ENCODE measurements at places on chromosomes 4 and X.

DNA sequence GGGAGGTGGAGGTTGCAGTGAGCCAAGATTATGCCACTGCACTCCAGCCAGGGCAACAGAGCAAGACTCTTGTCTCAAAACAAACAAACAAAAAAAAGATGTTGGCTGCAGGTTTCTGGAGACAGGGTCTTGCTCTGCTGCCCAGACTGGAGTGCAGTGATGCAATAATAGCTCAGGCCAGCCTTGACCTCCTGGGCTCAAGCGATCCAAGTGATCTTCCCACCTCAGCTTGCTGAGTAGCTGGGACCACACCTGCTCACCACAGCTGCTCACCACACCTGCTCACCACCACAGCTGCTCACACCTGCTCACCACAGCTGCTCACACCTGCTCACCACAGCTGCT is 29.9 kb upstream of the CPLX1 start:
- no peak for DNase-seq

DNA sequence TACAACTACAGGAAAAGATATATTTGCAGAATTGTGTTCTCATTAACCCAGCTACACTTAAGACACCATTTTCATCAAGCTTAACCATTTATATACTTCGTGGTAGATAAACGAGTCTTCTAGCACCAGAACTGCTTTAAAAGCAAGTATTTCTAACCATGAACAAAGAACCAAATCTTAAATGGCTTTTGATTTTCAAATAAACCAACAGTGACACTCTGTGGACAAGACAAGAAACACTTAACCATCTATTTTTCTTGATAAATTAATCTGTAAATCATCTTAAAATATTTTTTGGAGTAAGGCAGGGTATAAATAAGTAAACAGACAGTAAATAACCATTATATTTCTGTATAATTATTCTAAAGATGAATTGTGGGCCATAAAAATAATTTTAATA is 10.2 kb downstream of the BEND2 start:
- DNase-seq = no peak

GRCh38 chr4:152666946-152667345 is 12.9 kb downstream of the TMEM154 start:
- no peak for DNase-seq

DNA sequence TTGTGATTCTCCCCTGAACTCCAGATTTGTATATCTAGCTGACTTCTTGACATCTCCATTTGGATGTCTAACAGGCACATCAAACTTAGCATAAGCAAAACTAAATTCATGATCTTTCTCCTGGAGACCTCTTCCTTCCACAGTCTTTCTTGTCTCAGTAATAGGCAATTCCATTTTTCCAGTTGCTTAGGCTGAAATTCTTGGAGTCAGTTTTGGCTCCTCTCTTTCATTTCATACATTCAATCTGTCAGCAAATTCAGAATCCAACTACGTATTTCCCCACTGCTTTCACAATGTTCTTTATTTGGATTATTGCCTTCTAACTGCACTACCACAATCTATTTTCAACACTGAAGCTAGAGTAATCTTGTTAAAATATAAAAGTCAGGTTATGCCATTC is 219.9 kb upstream of the GLRA2 start:
- DNase-seq = no peak

GRCh38 chrX:154595559-154596249 is 10.8 kb downstream of the CTAG1A start:
- DNase-seq = no peak

- DNase-seq = no peak
Measured at GRCh38 chr4:38290366-38290765, 330.2 kb downstream of the PTTG2 start.

- DNase-seq = peak; percentile 42
Measured at GRCh38 chr4:5957076-5957475, 61.2 kb downstream of the C4orf50 start.

DNA sequence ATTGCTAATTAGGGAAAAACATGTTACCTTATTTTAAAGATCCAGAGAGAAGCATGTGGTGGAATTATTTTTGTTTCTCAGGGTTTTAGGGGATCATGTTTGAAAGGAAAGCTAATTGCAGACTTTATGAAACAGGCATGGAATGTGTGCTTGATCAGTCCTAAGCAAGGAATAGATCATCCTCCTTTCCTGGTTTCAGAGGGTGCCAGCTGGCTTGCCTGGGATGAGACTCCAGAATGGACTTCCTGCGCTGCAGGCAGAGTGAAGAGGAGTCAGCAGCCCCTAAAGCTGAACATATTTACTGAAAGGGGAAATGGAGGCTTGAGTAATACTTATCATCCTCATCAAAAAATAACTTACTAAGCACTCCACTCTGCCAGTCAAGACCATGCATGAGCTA is 13.3 kb downstream of the FGF5 start:
- no peak for DNase-seq

DNA sequence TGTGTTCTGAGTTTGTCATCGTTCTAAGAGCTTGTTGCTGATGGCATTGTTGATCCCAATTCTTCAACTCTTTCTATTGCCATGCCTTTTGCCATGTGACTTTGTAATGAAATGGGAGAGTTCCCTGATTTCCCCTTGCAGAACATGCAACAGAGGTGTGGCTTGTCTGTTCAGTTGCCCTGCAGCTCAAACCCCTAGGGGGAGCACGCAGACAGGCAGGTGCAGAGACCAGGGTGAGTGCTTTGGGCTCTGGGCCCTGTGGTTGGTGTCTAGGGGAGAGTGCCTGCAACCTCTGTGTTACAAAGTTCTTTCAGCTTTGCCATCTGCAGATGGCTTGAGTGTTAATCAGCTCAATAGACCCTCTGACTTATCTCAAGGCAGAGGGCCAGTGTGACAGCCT is 332.7 kb downstream of the MID1IP1 start:
- DNase-seq = no peak

DNA sequence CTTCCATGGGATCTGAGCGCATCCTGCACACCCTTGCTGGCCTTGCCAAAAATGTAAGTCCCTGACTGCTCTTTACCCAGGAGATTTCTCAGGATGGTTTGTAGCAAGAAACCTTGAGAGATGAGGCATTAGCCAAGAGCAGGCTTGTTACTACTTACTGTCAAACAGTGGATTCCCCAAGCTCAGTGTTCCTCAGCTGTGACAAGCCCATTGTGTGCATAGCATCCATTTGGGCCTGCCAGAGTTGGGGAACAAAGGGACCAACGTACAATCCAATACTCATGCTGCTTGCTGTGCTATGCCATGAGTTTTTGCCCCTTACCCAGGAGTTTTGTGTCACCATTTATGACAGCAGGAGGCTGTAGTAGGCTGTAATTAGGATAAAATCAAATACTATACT is 267.6 kb downstream of the TENM3 start:
- no peak for DNase-seq

DNA sequence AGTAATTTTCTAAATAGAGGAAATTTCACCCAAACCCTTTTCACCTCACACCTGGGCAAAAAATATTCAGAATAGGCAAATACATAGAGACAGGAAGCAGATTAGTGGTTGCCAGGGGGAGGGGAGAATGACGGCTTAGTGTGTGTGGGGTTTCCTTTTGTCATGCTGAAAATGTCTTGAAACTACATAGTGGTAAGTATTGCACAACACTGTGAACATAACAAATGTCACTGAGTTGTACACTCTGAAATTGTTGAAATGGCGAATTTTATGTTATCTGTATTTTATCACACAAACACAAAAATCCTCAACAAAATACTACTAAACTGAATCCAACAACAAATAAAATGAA is 60.7 kb upstream of the PLAC1 start:
- DNase-seq = no peak

DNA sequence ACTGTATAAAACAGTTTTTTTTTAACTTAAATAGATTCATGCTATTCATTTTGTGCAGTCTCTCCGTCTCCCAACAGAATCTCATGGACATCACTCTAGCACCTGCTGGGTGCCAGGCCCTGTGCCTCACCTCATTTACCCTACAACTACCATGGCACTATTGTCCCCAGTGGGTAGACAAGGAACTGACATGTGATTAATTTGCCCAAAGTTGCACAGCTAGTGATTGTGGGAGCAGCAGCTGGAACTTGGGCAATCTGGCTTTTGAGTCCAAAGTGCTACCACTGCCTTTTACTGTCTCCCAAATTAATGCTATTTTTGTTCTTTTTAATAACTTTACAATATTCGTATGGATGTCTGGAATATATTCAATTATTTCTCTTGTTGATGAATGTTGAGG is 11.2 kb upstream of the PGRMC2 start:
- DNase-seq = no peak

DNA sequence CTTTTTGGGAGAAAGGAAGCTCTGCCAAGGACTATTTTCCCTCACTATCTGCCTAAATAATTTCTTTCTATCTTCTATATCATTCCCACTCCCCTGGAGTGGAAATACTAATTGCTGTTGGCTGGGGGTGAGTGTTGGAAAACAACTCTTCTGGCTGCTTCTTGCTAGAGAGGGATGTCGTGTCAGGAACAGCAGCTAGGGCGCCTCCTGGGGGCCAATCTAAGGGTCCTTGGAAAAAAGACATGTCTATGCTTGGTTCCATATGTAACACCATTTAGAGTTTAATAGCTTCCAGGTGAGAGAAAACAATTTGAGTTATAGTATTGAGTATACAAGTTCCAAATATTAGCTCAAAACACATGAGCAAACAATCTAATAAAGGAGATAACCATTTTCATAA is 111.3 kb downstream of the MAGEE1 start:
- no peak for DNase-seq

DNA sequence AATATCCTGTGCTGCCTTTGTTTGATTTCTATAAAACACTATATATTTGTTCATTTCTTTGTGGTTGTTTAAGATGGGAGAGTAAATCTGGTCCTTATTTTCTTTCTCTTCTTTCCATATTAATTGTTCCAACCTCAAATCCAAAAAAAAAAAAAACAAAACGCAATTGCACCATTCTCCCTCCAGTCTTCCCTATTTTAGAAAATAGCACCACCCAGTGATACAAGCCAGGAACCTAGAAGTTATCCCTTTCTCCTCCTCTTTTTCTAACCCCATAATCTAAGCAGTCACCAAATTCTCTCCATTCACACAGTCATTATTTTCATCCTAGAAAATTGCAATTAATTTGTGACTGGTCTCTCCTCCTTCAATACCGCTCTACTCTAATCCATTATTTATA is 107.8 kb downstream of the GABRA3 start:
- no peak for DNase-seq

DNA sequence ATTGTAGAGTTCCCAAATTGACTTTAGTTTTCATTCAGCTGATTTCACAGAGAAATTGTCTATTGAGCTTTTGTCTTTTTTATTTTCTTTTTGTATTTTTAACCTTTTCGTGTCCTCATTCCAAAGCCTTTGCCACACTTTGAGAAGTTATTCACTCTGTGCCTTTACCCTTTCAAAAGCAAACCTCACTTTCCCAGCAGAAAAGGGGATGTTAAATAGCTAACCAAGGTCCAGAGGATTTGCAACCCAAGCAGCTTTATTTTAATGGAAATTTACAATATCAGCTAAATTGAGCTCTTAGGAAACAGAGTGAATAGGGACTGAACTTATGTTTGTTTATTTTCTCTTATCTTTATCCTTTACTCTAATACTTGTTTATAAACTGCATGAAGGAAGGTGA is 428.8 kb downstream of the PCDH7 start:
- no peak for DNase-seq

- no peak for DNase-seq
Measured at GRCh38 chr4:96775501-96775900, 935.6 kb downstream of the PDHA2 start.

DNA sequence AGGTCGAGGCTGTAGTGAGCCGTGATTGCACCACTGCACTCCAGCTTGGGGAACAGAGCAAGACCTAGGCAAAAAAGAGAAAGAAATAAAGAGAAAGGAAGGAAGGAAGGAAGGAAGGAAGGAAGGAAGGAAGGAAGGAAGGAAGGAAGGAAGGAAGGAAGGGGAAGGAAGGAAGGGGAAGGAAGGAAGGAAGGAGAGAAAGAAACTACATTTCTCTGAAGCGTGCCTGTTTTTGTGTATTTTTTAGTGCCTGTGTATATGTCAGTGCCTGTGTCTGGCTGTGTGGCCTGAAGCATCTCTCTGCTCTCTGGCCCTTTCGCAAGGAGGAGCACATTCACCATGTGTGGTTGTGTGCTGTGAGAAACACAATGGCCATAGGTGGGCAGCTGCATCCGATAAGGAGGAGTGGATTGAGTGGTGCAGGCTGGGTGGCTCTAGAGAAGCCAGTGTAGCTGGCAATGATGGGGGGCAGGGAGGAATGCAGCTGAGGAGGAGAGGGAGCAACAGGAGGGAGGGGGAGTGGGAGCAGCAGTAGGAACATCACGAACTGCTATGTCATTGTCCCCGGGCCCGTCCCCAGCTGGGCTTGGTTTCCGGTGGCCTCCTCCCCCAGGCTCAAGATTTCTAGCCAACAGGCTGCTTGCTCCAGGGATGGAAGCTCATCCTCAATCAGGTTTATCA is 11.4 kb downstream of the SYN1 start:
- DNase-seq = no peak

DNA sequence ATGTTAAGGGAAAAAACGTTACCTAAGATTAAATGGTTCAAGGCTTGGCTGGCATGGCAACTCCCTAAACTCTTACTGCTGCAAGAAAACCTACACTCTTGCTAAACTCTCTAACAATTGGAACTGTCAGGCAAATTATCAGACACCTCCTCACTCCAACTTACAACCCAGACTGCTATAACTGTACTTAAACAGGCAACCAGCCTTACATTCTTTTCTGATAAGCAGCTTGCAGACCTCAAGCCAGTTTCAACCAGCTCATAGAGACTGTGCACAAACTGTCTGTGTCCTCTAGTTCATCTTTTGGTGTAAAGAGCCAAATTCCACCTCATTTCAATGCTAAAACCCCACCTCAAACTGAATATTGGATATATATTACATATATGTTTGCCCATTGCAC is 504.9 kb downstream of the UBE2NL start:
- no peak for DNase-seq

DNA sequence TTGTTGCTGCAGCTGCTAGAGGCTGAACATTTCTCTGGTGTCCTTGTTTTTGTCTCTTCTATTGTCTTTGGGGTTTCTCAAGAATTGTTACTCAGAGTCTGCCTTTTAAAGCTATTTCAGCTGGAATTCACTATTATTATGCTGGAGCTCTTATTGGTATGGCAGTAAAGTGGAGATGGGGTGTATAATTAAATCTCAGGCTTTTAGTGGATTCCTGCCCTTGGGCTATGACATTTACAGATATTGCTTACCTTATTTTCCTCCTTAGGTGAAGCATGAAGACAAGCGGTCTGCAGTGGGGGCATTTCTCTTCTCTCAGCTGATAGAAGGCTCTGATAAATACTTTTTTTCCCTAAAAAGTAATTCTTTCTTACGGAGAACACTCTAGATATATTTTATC is 1656.6 kb upstream of the IGFBP7 start:
- no peak for DNase-seq

GRCh38 chr4:143241892-143242291 is 57.2 kb downstream of the USP38 start:
- DNase-seq = no peak

GRCh38 chr4:139950568-139950967 is 203.4 kb downstream of the MAML3 start:
- no peak for DNase-seq

- DNase-seq = no peak
Measured at GRCh38 chrX:73400136-73400748, 46.6 kb upstream of the CDX4 start.

- DNase-seq = no peak
Measured at GRCh38 chr4:169185133-169185956, 85.4 kb downstream of the SH3RF1 start.

All from ecto neural progenitor cell (in vitro differentiated cells).